ENCODE measurements at places on chromosomes 6 and 20.

DNA sequence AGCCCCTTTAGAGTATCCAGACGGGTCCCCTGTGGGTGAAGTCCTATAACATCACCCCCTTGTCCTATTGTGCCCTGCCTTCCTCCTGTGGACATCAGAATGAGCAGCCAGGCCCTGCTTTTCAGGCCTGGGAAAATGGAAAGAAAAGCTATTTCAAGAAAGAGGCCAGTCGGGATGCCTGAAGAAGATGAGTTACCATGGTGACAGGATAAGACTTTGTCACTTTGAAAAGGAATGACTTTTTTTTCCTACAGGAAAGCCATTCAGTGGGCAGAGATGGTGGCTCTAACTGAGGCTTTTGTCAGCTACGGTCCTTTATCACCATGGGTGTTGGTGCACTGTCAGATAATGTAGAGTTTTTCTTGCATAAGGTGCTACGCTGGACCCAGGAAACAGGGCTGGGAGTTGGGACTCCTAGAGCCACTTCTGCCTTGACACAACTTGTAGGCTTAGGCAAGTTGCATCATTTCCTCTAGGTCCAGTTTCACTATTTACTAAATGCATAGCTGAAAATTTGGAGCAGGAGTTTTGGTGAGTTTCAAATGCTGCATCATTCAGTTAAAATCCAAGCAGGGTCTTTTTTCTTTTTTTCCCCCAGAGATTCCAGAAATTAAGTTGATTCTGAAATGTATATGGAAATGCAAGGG is 293.6 kb upstream of the PRND start:
- no peak for DNase-seq

DNA sequence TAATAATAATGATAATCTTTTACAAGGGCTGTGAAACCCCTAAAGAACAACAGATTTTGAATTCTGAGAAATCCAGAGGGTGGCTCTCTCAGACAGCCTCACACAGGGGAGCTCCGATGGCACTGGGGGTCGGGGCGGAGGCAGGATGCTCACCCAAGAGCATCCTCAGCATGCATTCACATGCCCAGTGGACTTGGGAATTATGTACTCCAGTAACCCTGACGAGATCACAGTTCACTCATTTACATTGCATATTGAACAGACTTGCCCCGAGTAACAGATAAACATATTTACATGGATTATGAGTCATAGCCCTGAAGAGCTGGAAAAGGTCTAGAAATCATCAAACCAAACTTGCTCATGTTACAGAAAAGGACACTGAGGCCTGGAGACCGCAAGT is 482.7 kb upstream of the JARID2 start:
- DNase-seq, result peak; percentile 13

DNA sequence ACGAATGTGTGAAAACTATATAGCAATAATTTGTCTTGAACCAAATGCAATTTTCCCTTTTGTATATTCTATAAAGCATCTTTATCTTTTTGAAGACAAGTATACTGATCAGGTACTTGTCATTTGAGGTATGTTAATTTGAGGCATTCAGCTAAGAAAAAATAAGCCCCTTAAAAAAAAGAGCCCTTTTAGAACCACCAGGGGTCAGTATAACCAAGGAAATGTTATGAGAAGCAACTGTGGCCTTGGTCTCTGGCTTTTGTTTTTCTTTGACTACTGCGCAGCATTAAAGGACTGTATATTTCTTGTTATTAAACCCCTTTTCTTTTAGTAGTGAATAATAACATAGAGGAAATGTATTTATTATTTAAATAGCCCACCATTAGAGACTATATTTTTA is 43.1 kb downstream of the CD109 start:
- DNase-seq, result peak; percentile 48

GRCh38 chr6:73308712-73309534 is 45.2 kb downstream of the DPPA5 start:
- DNase-seq, result peak; percentile 35

DNA sequence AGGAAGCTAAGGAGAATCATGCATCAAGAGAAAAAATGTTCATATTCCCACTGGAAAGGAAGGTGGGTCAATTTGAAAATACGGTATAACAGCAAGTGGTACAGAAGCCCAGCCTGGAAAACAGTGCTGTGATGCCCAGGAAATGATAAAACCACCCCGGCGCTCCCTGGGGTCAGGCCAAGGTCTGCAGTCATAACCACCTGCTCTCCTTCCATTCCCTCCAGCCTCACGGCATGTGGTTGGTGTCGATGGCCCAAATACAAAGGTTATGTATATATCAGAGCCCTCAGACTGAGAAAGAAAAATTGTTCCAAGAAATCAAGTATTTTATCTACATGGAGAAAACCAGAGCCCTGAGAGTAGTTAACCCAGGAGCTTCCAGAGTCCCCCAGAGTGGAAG is 208.1 kb upstream of the CDYL start:
- no peak for DNase-seq

- DNase-seq, result no peak
These were observed 164.2 kb downstream of the GMPR start for GRCh38 chr6:16402581-16402900.
